ENCODE measurements at places on chromosomes 4 and X. TPM values are rescaled to one million over a fixed set of nuclear protein-coding genes. Genes with fewer than 3 reads are reported as not detected.

Gene FABP2
- total RNA-seq: not detected

Gene XAGE2
- not detected for total RNA-seq

Gene GPR143
- total RNA-seq: not detected

Gene MAGEA12
- not detected for total RNA-seq

Gene MAGEB17
- not detected for total RNA-seq

Gene MTMR8
- total RNA-seq: 2.3 TPM

Gene PGAM4
- total RNA-seq: not detected

Gene BEND2
- total RNA-seq: not detected

Gene TENM3
- not detected for total RNA-seq
